ENCODE measurements at places on chromosomes 4 and X. TPM values are rescaled to one million over a fixed set of nuclear protein-coding genes. Genes with fewer than 3 reads are reported as not detected.

CFI gene
- total RNA-seq = 356 TPM

ZFP92 gene
- 0.35 TPM for total RNA-seq

PPAT gene
- 39.2 TPM for total RNA-seq

ARSJ gene
- total RNA-seq = 31.7 TPM

C4orf51 gene
- total RNA-seq = not detected

DNA sequence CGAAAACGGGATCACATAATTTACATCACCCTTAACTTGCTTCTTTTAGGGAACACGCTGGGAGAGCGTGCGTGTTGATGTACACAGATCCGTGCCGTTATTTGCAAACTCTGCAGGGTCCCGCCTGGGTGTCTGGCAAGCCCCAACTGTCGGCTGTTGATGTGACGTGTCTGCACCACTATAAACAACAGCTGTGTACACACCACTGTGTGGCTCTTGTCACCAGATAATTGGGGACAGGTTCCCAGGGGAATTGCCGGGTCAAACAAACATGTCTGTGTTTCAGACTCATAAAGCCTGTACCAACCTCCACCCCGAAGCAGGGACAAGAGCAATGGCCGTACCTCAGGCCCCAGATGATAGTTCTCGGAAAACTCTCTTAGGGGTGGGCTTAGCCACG, 105.0 kb upstream of the AFAP1 start:
- no peak for DNase-seq

- DNase-seq = no peak
These were observed 7.9 kb upstream of the KLF3 start for GRCh38 chr4:38656111-38656510.

GRCh38 chr4:156738766-156739165, 232.8 kb downstream of the PDGFC start:
- DNase-seq = no peak

- DNase-seq = peak; percentile 95
These were observed 180.8 kb downstream of the RAPGEF2 start for GRCh38 chr4:159283696-159284095.

- DNase-seq = peak; percentile 71
These were observed 55.0 kb upstream of the PRDM5 start for GRCh38 chr4:120977435-120977997.

- no peak for DNase-seq
These were observed 512 bp upstream of the TMEM131L start for GRCh38 chr4:153465615-153466080.

- peak; percentile 54 for DNase-seq
These were observed 1662.8 kb upstream of the ADGRL3 start for GRCh38 chr4:59537246-59537886.

Data from renal cortical epithelial cell (primary cell).